ENCODE measurements at places on chromosomes 3 and 15.
A peak's percentile ranks its signal among the peaks of the same experiment; 100 is the strongest.

- DNase-seq: no peak
Measured at GRCh38 chr15:33587773-33588172, 277.0 kb downstream of the RYR3 start.

DNA sequence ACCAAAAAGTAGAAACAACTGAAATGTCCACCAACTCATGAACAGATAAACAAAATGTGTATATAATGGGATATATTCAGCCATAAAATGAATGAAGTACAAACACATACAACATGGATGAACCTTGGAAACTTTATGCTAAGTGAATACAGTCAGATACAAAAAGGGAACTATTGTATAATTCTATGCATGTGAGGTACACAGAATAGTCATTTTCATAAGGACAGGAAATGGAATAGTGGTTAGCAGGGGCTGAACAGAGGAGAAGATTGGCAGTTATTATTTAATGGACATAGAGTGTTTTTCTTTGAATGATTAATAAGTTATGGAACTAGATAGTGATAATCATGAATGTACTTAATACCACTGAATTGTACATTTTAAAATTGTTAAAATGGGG is 20.0 kb upstream of the TRANK1 start:
- DNase-seq: no peak

GRCh38 chr3:126944089-126944965 is 38.6 kb upstream of the PLXNA1 start:
- no peak for DNase-seq

DNA sequence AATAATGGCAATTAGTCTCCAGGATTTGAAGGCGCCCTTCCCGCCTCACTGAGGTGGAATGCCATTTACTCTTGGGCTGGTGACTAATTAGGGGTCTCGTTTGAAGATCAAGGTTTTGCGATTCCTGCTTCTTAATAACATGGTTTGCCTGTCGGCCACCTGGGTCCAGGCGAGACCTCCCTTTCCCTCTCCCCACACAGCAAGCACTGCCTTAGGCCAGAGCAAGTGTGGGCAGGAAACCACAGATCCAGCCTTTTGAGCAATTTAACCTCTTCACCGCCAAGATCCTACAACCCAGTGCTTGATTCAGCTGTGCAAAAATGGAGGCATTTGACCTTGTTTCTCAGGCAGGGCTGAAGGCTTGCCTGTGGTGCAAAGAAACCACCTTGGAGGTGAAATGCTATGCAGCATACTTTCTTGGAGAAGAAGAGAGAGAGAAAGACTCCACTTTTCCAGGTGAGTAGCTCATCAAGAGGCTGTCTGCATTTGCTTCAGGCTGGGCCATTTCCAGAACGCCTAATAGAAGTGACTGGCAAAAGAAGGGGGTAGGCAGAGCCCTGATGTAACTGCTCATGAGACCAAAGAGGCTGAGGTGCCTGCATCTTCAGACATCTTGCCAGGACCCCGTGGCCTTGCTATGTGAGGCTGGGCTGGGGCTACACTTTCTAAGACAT is 34.1 kb upstream of the WNT5A start:
- DNase-seq: no peak

- no peak for DNase-seq
Measured at GRCh38 chr3:4633078-4634004, 140.2 kb downstream of the ITPR1 start.

- no peak for DNase-seq
Measured at GRCh38 chr3:129662191-129662608, 55.7 kb upstream of the PLXND1 start.

DNA sequence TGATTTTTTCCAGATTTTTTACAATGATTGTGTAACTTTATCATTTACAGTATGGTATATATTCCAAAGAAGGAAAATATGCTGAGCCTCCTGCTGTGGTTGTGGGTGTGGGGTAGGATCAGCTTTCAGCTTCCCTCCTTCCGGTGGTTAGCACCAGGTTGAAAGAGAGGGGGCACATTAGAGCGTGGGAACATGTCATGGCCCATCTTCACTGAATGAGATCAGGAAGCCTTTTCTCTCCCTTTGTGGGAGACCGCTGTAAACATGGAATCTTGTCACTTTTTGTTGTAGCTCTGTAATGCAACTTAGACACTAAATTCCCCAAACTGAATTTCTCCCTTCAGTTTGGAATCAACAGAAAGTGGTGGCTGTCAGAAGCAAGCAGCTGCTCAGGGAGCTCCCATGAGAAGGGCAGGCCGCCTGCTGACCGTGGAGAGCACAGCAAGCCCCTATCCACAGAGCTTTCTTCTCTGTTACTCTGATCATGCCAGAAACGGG is 86.7 kb upstream of the LIMD1 start:
- no peak for DNase-seq

DNA sequence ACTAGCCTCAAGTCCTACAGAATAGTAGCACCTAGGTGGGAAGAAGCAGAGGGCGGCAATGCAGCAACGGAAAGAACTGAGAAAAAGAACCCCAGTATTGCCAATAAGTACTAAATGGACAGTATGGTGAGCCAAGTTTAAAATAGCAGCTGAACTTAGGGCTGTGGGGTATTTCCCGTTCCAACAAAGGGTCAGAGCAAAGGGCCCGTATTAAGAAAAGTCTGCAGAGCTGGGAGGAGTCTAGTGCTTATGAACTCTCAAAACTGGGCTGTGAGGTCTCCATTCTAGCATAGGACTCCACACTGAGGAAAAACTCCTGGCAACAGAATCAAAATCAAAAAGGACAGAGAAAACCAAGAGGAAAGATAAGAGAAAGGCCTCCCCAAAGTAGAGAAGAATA is 250.7 kb downstream of the FOXP1 start:
- no peak for DNase-seq

DNA sequence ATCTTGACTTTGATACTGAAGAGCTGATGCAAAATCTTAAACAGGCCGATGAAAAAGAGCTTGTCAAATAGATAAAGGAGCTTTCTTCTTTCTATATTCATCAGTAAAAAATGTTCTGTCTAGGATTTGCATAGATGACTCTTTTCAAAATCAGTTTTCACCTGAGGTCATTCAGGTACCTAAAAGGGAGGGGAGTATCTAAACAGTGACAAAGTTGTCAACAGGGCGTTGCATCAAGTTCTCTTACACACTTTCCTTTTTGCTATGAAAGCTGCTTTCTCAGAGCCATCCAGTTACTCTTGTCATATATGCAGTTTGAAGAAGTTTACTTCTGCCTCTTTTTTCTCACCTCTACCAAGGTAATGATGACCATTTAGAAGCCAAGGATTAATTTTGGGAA is 60.0 kb downstream of the AKAP13 start:
- DNase-seq: no peak

GRCh38 chr3:120604784-120605183 is 8.6 kb downstream of the NDUFB4 start:
- no peak for DNase-seq

DNA sequence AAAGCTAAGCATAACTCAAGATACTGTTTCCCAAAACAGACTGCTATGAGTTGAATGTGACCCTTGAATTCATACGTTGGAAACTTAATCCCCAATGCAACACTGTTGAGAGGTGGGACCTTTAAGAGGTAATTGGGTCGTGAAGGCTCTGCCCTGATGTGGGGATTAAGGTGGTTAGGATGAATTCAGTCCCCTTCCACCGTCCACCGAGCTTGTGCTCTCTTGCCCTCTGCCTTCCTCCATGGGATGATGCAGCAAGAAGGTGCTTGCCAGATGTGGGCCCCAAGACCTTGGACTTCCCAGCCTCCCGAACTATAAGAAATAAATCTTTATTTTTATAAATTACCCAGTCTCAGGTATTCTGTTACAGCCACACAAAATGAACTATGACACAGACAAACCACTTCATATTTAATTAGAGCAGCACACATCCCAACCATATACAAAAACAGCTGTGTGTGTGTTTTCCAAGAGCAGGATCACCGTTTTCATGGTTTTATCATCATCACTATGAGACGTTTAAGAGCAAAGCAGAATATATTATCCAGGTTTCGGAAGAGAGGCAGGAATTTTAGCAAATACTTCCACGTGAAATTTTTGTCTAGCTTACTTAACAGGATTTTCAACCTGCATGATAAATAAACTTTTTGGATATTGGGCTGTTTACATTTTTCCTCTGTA is 61.2 kb downstream of the CD200R1L start:
- DNase-seq: no peak

DNA sequence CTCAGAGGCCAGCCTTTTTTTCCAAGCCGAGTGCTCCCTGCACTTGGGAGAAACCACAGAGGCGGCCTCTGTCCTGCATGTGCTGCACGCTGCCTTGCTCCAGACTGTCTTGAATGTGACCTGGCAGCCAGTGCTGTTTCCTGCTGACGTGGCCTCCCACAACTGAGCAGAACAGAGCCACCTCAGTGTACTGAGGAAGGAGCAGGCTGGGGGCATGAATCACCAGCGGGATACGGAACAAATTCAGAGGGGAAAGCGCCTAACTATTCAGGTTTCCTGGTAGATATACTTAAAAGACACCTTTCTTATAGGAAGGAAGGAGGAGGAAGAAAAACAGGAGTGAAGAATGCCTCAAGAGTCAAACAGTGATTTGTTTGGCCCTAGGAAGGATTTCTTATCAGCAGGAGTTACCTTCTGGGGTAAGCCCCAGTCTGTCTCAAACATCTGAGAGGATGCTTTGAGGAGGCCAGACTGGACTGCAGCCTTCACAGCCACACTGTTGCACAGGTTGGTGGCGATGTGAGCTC is 114.0 kb downstream of the FNDC3B start:
- DNase-seq: no peak

DNA sequence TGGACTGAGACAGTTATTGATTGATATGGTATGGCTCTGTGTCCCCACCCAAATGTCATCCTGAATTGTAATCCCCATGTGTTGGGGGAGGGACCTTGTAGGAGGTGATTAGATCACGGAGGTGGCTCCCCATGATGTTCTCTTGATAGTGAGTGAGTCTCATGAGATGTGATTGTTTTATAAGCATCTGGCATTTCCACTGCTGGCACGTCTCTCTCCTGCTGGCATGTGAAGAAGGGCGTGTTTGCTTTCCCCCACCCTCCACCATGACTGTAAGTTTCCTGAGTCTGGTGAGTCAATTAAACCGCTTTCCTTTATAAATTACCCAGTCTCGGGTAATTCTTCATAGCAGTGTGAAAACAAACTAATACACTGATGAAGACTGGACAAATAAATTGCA is 105.6 kb upstream of the MELTF start:
- no peak for DNase-seq

- no peak for DNase-seq
Measured at GRCh38 chr15:45943240-45943639, 308.4 kb downstream of the SQOR start.

GRCh38 chr3:80190051-80190450 is 422.3 kb upstream of the ROBO1 start:
- no peak for DNase-seq

DNA sequence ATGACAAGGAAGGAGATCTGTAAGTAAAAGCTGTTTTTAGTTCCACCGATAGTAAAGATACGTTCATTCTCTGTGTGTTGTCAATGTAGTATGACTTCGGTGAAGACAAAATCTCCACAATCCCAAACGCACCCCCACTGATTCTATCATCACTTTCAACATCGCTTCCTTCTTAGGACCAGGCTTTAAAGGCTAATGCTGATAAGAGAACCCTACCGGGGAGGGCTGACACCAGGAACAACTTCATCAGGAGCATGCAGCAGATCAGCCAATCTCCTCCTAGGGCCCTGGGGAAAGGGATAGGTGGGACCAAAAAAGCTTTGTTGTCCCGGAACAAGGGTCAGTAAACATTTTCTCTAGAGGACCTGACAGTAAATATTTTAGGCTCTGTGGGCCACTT is 334.1 kb downstream of the VPS13C start:
- DNase-seq: no peak

DNA sequence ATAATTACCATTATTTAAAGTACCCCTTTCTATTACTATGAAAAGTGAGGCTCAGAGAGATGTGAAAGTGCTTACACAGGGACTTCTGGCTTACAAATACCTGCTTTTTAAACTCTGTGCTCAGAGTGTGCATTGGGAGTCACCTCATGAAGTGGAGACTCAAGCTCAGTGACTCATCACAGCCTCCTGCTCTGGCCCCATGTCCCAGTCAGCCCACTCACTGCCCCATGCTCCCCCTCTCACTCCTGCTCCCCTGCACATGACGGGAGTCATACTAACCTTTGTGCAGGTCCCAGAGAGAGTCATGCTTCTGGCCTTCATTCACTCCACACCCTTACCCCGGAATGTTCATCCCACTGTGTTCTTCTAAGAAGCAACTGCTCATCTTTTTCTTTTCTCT is 20.2 kb downstream of the CCR1 start:
- DNase-seq: no peak

DNA sequence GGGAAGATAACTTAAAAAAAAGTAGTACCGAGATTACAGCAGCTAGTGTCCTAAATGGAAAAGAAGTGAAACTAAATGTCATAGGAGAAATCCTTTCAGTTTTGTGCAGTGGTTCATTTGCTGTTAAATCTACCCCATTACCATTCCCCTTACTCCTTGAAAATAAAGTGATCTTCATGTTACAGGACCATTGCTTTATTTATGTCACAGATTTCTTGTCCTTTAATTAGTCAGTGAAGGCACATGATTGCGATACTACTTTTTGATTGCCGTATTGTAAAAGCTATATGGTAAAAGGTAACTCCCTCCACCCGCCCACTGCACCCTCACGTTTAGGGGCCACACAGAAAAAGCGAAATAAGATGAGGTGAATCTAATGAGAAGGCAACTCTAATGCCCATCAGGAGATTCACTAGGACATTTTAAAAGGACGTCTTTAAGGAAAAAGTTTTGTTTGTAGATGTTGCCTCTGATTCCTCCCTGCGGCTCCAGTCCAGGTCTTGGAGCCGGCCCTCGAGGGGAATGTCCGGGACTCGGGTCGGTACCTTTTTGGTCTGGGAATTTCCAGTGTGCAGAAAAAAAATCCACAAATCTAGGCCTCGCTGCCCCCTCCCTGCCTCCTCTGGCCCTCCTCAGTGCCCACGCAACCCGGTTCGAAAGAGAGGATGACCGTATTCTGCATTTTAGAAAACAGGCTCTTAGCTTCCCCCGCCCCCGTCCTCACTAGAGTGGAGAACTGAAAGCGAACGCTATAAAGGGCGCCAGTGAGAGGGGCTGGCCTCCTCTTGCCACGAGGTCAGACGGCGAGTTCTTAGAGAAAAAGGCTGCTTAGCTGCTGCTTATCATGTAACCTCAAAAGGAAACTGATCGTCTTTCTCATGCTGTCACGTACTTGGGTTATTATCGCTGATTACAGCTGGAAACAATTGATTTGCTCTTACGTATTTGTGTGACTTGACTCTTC is 21.8 kb upstream of the NFKBIZ start:
- peak; percentile 55 for DNase-seq

GRCh38 chr3:71602256-71602655 is 18.7 kb upstream of the FOXP1 start:
- DNase-seq: no peak

DNA sequence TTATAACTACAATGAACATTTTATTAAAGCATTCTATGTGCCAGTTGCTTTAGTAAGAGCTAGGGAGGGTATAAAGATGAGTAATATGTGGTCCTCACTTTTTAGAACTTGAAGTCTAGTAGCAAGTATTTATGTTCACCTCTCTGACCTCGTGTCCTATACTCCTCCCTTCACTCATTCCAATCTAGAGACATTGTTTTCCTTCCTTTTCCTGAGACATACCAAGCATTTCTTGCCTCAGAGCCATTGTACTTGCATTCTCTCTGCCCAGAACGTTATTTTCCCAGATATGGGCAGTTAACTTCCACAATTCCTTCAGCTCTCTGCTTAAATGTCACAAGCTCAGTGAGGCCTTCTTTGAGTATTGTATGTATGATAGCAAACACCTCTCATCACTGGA is 408.6 kb downstream of the PDCD6IP start:
- no peak for DNase-seq

- DNase-seq: no peak
Measured at GRCh38 chr3:156981005-156981404, 154.9 kb downstream of the LEKR1 start.

- no peak for DNase-seq
Measured at GRCh38 chr15:90691982-90692773, 25.0 kb upstream of the BLM start.

Measured in stimulated activated CD8-positive, alpha-beta memory T cell treated with anti-CD3 and anti-CD28 coated beads, Interleukin-4, amount 100 ng/mL, for 1 hour (primary cell).